ENCODE measurements at places on chromosomes 11 and 22. TPM values are rescaled to one million over a fixed set of nuclear protein-coding genes. Genes with fewer than 3 reads are reported as not detected.

DNA sequence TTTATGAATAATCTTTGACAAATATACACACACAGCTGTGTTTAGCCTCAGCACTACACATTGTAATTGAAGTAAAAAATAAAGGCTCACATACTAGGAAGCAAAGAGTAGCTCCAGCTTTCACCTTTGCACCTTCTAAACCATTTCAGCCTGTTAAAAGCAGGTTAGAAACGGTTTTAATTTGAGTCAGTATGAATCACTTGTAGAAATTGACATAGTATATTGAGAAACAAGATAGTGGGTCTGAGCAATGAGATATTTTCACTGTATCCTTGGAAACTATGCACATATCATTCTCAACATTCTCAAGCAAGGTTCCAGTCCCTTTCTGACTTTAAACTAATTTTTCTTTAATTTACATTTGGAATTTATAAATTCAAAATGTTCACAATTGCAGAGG lies 380.3 kb downstream of the AASDHPPT start:
- no peak for DNase-seq

DNA sequence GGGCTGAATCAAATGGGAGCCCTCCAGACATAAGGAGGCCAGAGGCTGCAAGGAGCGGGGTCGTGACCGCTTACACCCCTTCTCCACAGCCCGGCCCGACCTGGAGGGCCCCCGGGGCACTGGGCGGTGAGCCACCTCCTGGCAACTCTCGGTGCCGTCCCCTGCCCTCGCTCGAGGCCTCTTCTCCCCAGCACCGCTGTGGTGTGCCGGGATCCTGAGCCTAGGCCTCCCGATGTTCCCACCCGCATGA lies 432 bp upstream of the GP1BB start:
- no peak for DNase-seq

- peak; percentile 37 for DNase-seq
Measured at GRCh38 chr22:44671742-44672141, 30.3 kb upstream of the PRR5 start.

- DNase-seq = no peak
Measured at GRCh38 chr11:83127310-83127637, 29.7 kb upstream of the PCF11 start.

DNA sequence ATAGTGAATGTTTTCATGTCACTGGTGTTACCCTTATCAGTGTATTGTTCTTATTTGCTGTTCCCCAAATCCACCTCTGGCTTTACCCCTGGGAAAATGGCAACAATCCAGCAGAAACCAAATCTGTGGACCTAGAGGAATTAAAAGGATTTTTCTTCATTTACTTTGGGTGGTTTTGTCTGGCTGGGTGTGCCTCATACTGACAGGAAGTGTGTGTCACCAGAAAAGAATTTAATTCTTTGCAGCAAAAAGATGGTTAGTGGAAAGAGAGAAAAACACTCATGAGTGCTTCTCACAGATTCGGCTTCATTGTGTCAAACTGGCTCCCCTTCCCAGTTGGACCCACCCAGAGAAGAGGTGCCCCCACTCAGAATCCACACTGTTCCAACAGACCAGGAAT lies 38.9 kb downstream of the FZD4 start:
- no peak for DNase-seq

GRCh38 chr22:44395118-44396005 lies 82.6 kb upstream of the SHISAL1 start:
- DNase-seq = no peak

DNA sequence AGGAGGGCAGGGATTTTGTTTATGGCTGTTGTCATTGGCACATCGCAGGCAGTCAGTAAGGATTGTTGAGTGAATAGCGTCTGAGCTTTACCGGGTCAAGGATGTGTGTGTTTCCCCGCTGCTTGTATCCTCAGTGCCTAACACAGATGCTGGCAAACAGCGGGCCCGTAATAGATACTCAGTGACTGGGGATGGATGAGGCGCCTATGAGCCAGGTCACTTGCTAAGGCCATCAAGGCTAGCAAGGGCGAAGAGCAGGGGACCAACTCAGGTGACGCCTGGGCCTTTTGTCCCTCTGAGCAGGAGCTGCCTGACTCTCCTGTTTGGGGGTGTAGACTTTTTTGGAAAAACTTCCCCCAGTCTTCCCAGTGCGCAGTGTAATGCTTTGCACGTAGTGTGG lies 118.1 kb downstream of the HIPK3 start:
- no peak for DNase-seq

DNA sequence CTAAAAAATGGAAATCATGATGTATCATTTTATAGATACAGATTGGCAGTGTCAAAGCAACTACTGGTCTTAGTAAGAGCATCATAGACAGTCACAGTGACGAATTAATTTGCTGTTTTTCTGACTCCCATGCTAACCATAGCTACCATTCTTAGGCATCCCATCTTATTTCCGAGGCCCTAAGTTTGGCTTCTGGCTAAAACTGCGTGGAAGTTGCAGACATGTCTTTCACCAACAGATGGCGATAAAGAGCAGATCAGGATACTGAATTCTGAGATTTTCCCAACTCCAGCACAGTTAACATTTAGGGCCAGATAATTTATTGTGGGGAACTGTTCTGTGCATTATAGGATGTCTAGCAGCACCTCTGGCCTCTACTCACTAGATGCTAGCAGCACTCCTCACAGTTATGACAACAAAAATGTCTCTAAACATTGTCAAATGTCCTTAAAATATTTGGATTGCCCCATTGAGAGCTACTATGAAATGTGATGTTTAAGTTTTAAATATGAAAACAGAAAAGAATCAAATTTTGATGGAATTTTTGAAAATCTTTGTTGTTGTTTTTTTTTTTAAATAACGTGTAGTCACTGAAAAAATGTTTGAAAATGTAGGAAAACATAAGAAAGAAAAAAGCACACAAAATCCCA lies 16.3 kb downstream of the OR2AG2 start:
- no peak for DNase-seq

GRCh38 chr11:13260201-13260962 lies 17.2 kb upstream of the BMAL1 start:
- no peak for DNase-seq

DNA sequence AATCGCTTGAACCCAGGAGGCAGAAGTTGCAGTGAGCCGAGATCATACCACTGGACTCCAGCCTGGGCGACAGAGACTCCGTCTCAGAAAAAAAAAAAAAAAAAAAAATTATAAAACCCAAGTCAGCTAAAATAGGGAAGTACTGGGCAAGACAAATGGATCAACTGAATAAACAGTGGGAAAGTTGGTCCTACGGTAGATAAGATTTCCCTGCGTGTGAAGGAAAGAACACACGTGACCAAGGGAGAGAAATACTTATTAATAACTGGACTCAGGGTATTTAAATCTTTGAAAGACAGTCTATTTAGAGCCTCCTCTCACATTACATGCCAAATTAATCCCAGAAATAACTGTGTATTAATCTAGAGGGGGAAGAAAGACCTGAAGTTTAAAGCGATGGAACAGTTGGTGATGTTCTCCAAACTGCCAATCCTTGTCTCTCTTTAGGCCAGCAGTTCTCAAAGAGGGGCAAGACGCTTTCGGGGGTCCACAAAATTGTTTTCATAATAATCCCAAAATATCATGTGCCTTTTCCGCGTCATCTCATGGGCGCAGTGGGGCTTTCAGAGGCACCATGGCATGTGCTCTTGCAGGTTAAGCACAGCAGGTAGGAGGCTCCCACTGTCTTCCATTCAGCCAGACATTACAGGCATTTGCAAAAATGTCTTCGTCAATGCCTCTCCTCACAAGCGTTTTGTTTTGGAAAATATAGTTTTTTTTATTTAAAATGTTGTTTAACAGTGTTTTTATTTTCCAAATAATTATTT lies 6.6 kb downstream of the RTL6 start:
- no peak for DNase-seq

DNA sequence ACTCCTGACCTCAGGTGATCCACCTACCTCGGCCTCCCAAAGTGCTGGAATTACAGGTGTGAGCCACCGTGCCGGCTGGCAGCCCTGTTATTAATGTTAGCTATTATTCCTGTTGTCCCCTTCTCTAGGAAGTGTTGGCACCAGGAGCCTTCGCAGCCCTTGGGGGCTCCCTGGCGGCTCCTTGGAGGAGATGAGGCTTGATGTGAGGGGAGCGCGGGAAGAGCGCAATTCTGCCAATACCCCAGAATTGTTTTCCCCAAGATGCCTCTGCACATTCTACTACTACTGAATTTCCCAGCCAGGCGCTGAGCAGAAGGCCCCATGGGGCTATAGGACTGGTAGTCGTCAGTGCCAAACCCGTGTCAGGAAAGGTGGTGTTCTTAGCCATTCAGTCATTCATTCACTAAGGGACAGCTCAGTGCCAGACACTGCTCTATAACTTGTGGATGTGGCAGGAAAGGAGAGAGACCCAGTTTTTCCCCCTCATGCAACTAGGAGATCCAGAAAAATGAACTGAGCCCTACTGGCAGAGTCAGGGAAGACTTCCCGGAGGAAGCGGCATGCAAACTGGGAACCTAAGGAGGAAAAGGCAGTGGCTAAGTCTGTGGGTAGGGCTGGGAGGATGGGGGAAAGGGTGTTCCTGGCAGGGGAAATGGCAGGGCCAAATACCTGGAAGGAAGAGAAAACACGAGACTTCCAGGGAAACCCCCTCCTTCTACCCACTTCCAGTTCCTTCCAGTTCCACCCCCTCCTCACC lies 3.5 kb downstream of the FBLN1 start:
- no peak for DNase-seq

GRCh38 chr11:122159173-122159721 lies 43.2 kb upstream of the BLID start:
- no peak for DNase-seq

DNA sequence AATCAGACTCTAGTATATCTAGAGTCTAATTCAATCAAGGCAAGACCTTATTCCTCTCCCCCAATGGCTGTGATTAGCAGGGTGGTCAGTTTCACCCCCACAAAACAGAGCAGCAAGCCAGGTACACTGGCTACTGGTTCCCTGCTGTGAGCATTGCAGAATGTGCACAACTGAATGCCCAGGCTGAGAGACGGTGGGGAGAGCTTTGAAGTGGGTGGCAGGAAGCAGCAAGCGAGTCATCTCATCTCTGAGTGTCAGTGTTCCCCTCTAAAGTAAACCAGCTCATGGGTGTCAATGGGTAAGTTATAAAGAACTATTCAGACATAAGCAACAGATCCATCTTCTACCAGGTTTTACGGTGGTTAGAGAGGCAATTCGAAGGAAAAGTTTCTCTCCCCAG lies 37.6 kb downstream of the GAB4 start:
- DNase-seq = peak; percentile 12

- peak; percentile 45 for DNase-seq
Measured at GRCh38 chr11:130448416-130449309, at the start of gene ADAMTS15. Gene ADAMTS15, plus strand, starts transcription at chr11:130448645. Its CDS starts 329 bp downstream, at chr11:130448974.

DNA sequence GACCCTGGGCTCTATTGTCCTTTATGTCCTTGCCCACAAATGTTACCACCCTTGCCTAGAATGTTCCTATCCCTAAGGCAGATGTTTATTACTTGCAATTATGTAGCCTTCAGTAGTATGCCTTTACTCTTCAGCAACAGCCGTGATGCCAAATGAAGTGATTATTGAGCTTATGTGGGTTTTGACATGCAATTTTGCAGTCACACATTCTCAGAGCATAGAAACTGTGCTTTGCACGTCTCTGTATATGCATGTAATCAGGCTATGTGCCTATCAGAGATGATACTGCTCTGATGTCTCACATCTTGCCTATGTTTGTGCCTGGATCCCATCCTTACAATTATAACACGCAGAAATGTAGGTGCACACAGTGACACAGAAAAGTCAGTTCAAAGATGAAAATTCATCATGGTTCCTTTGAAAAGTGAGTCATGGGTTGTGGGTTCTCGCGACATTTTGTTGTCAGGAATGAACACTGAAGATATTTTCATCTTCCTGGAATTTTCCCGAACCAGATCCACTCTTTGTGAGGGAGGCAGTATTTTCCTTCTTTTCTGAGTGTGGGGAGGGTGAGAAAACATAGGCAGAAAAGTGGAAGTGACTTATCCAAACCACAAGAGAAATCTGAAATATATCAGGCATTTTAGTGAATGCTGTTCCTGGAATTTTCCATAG lies 81.1 kb downstream of the BMAL1 start:
- DNase-seq = no peak

DNA sequence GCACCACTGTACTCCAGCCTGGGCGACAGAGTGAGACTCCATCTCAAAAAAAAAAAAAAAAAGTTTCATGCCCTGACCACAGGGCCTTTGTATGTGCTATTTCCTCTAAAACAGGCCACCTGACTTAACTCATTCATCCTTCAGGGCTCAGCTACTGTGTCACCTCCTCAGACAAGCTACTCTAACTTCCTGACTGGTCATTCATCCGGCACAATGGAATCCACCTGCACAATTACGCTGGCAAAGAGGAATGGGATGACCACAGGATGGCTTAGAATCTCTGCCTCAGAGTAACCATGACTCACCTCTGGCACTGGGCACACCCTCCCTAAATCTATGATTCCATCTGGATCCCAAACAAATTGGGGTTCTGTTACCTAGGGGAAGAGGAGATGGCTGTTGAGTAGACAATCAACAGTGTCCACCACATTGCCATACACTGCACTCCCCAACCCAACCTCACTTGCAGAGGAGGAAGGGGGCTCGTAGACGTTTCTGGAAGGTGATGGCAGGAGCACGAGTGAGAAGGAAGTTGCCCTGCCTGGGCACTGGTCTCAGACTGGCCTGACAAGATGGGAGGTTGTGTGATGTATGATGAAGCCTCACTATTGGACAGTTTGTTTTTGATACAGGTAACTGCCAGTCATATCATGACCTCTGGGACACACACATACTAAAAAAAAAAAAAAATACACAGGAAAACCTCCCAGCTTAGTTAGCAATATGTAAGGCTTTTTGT lies 22.8 kb upstream of the HMOX1 start:
- no peak for DNase-seq

The RIBC2 gene
- total RNA-seq = 7.6 TPM

The PLEKHA7 gene
- total RNA-seq = 6.5 TPM

The SYT13 gene
- not detected for total RNA-seq

The UQCR10 gene
- 62.4 TPM for total RNA-seq

The GLB1L3 gene
- total RNA-seq = 13.0 TPM

The CCDC15 gene
- 9.1 TPM for total RNA-seq

The IL18 gene
- not detected for total RNA-seq

The FHIP1B gene
- total RNA-seq = 26.8 TPM

The BACE1-AS gene
- 9.6 TPM for total RNA-seq

The MYOD1 gene
- not detected for total RNA-seq

The HEPACAM gene
- not detected for total RNA-seq

The SLC22A6 gene
- not detected for total RNA-seq

The KIRREL3 gene
- not detected for total RNA-seq
